ENCODE measurements at places on chromosomes 4 and X. TPM values are rescaled to one million over a fixed set of nuclear protein-coding genes. Genes with fewer than 3 reads are reported as not detected.

GLA gene
- 33.0 TPM for polyA plus RNA-seq

CXXC4 gene
- not detected for polyA plus RNA-seq

VSIG1 gene
- 3.5 TPM for polyA plus RNA-seq

MAGEA4 gene
- polyA plus RNA-seq: not detected

POLA1 gene
- 1.8 TPM for polyA plus RNA-seq

Data from endothelial cell of umbilical vein (primary cell).